ENCODE measurements at places on chromosomes 6 and 20.

DNA sequence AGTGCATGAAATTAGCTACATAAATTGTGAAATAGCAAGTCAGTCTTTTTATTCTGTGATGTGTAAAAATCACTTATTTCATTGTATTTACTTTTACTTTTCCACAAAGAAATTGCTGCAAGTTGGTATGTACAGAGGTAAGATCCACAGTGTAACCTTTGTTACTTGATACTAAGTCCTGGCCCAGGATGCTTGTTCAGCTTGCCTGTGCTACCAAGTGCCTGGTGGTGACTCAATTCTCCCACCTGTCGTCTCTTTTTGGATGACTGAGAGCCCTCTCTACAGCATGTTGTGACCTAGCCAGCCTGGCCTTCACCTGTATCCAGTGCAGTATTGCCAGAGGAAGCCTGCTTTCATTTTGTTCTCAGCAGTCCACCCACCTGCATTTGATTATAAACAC lies 54.9 kb downstream of the ANKRD6 start:
- no peak for DNase-seq

- DNase-seq: no peak
Measured at GRCh38 chr6:44980841-44981240, 347.3 kb upstream of the RUNX2 start.

GRCh38 chr6:148979014-148979901 lies 232.4 kb downstream of the UST start:
- DNase-seq: no peak

DNA sequence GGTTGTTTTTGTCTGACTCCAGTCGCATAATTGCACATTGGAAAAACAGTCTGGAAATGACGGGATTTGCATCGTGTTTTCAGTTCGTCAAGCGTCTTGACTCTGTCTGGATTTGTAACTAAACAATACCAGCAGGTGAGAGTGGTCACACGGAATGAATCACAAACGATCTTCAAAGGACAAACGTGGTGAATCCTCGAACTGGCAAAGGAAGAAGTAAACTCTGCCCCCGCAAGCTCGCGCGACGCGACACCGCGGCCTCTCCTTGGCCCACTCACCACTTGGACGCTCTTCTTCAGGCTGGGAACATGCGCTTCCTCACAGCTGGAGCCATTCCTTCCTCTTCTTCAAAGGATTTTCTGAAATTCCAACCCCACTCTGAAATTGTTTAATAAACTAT lies 352.6 kb downstream of the THBS2 start:
- no peak for DNase-seq

GRCh38 chr20:61120595-61121515 lies 131.2 kb upstream of the CDH4 start:
- peak; percentile 10 for DNase-seq

GRCh38 chr6:159969204-159969912 lies 476 bp downstream of the IGF2R start:
- peak; percentile 26 for DNase-seq

- no peak for DNase-seq
Measured at GRCh38 chr20:2911200-2911599, 37.9 kb downstream of the PTPRA start.

- no peak for DNase-seq
Measured at GRCh38 chr20:31606804-31607639, 1.9 kb downstream of the ID1 start.

DNA sequence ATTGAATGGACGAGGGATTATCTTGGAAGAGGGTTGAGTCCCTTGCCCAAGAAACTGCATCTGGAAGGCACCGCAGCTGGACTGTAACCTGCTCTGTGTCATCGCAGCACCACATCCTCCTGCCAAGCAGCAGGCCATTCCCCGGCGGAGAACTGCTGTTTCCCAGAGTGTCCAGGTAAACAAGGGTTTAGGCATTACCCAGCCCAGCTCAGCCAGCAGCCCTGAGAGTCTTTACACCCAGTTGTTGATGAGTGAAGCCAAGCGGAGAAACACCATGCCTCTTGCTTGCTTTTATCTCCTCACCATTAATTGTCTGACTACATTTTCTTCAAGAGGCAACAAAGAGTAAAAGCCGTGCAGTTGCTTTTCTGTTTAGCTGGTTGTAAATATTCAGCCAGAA lies 104.1 kb downstream of the CDH4 start:
- no peak for DNase-seq

DNA sequence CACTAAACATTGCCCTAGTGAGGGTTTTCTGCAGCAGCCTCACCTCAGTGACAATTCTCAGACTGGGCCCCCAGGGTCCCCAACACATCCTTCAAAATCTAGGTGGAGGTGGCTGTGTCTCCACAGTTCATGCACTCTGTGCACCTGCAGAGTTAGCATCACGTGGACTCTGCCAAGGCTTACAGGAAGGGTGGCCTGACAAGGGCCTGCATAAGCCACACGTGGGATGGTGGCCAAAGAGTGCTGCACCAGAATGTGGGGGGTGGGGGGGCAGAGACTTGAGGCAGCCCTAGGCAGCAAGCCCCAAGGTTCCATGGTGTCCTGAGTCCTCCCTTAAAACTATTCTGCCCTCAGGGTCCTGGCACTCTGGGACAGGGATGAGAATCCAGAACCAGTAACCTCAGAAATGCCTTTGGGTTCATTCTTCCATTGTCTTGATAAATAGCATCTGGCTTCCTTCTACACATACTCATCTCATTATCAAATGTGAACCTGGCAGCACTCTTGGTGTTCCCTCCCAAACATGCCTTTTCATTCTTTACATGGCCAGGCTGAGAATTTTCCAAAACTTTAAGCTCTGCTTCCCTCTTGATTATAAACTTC lies 1.6 kb upstream of the SERPINB1 start:
- DNase-seq: no peak

- DNase-seq: no peak
Measured at GRCh38 chr6:151096255-151096612, 143.5 kb upstream of the AKAP12 start.

DNA sequence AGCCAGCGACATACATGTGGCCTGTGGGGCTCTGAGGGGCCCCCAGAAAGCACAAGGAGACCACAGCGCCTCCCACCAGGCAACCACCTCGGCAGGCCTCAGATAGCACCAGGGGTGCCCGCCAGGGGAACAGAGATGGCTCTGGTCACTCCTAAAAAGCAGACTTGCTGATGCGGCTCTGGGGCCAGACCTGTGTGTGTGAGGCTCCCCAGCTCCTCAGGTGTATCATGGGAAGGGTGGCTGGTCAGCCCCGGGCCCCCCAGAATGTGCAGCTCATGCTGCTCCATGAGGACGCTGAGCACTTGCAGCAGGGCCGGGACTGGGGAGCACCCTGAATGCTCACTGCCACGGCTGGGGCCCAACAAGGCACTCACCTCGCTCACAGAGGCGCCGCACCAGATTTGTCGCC lies 60.2 kb downstream of the PYGB start:
- no peak for DNase-seq

Data from activated naive CD4-positive, alpha-beta T cell treated with Interleukin-2 at 50 U/mL for 16 hours (primary cell).